ENCODE measurements at places on chromosomes 5 and 9.
A peak's percentile ranks its signal among the peaks of the same experiment; 100 is the strongest.

GRCh38 chr5:50962934-50963872 is 296.8 kb downstream of the PARP8 start:
- DNase-seq, result peak; percentile 78

DNA sequence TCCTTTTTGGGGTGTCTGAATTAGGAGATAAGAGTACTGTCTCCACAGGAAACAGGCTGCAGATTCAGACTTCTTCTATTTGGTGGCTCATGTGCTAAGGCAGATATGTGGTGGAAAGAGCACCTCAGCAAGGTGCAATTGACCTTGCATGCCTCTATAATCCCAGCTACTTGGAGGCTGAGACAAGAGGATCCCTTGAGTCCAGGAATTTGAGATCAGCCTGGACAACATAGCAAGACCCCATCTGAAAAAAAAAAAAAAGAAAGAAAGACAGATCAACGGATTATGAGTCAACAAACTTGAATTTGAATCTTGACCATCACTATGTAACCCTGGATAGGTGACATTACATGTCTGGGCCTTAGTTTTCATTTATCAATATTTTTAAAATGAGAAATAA is 44.4 kb downstream of the RFK start:
- no peak for DNase-seq

GRCh38 chr5:86070719-86071118 is 547.0 kb upstream of the COX7C start:
- DNase-seq, result no peak

GRCh38 chr9:87818308-87818707 is 64.4 kb upstream of the SPATA31E1 start:
- no peak for DNase-seq

- peak; percentile 75 for DNase-seq
These were observed 163.6 kb upstream of the SEMA6A start for GRCh38 chr5:116738239-116738614.

DNA sequence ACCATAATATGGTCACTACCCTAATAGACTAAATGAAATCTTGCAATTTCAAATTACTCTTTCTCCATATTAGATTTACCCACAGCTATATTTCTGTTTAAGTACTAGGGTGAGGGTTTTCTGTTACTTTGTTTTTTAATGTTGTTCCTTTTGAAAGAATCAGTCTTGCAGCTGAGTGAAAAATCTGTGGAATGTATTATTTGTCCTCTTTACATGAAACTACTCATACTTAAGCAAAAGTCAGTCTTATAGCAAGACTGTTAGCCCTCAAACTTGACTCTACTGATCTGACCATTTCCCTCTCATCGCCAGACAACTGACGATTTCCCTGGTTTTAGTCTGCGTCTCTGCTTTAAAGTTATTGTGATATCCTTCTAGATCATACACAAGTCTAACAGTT is 84.0 kb downstream of the PIK3R1 start:
- no peak for DNase-seq

- DNase-seq, result no peak
These were observed 243.4 kb downstream of the ARRDC3 start for GRCh38 chr5:91139572-91140200.

GRCh38 chr9:95092262-95093072 is 225.0 kb downstream of the FANCC start:
- no peak for DNase-seq

GRCh38 chr5:100469767-100470166 is 65.4 kb upstream of the FAM174A start:
- no peak for DNase-seq

GRCh38 chr5:65718576-65719310 is 3.2 kb downstream of the SGTB start:
- no peak for DNase-seq

- DNase-seq, result no peak
These were observed 48.5 kb downstream of the PLK2 start for GRCh38 chr5:58411372-58411771.

DNA sequence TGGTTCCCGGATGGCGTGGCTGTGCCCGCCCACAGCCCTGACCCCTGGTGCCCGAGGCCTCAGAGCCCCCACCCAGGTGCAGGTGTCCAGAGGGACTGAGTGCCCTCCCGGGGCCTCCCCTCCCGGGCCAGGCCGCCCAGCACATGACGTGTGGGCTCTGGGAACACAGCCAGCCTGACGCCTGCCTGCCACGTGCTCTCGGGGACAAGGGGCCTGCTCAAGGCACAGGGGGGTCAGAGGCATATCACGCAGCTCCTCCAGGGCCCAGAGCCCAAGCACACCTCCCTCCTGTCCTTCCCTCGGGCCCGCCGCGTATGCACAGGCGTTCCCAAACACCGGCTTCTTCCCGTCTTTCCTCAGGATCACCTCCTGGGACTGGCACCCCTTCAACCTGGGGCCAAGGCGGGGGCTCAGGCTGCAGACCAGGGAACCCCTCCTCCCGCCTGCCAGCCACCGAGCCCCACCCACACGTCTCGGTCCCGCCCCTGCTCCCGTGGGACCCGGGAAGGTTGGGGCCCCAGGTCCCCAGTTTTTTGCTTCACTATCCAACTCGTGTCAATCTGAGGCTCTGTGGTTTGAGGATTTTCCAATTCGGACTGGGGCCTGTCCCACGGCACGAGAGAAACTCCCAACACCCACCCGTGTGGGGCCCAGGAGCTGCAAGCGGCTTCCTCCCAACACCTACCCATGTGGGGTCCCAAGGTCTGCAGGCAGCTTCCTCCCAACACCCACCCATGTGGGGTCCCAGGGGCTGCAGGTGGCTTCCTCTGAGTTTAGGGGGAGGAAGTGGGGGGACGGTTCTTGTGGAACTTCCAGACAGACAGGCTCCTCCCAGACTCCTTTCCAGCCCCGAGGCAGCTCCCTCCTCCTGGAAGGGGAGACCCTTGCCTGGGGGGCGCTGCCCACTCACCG is 1.5 kb downstream of the LCN10 start:
- no peak for DNase-seq

DNA sequence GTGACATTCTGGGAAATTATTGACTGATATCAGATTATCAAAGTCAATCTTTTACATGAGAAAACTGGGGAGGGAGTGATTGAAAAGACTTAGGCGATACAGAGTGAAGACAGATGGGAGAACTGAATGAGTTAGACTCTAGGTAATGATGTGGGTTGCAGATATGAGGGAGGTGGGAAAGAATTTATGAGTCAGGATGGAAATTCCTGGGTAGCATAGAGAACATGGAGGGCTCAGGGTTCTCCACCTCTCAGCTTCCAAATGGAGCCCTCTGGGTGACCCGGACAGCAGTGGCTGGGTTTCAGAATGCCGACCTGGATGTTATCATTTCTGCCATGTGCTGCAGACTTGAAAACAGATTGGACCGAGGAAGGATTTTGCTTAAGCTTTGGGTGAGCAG is 75.4 kb upstream of the SHB start:
- no peak for DNase-seq

GRCh38 chr5:73822989-73823339 is 197.0 kb downstream of the ARHGEF28 start:
- DNase-seq, result peak; percentile 5

DNA sequence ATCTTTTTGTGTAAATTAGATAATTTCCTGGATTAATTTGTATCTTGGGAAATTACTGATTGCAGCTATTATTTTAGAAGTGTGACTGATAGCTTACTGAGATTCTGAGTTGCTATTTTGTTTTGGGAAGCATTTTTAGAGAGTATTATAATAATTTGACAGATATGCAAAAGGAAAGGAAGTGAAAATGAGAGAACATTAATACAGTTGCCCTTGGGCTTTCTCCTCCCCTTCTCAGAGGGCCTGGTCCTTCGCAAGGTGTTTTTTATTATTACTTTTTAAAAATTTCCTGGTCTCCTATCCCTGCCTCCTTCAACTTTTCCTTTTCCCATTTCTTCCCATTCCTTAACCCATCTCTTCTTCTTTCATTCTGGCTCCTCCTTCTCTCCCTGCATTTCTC is 32.6 kb downstream of the UBAP1 start:
- DNase-seq, result no peak

GRCh38 chr5:169426784-169427183 is 125.8 kb upstream of the SLIT3 start:
- DNase-seq, result no peak

DNA sequence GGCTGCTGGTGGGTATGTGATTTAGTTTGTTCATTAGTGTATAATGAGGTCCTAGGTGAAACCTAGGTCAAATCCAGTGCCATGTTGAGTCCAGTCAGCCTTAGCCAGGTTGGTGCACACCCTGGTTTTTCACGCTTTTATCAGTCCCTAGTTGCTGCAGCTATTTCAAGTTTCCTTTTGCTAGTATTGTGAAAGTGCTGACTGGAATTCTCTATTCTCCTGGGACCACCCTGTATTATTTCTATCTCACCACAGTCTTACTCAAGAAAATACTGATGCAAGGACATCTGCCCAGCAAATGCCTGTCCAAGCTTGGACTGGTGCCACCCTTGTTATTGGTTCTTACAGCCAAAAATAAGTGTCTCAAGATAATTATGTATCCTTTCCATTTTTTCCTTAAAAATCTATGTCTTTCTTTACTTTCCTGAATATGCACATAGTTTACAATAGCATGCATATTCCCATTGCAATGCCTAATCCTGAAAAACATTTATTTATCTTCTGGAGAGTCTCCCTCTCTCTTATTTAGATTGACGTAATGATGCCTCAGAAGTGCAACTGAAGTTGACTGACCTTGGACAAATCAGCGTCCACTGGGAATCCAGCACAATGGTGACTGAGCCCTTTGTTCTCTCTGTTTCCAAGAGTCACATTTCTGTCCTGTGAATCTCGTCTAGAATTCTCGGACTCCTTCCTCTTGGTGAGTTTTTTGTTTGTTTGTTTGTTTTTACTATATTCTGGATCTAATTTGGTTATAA is 1075.0 kb downstream of the CDH9 start:
- DNase-seq, result no peak

DNA sequence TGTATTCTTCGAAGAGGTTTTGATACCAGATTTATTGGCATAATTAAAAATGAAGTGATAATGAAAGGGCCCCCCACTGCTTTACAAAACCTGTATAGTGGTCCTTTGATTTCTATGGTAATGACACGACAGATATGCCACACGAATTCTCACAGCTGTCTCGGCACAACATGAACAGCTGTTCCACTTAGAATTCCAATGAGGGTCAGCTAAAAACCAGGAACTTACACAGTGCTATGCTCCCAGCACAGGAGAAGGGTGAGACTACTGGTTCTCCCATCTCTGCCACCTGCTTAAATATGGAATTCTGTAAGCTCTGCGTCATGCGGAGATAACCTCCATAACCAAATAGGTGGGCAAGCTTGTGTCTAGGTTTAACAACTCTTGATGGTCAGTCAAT is 183.0 kb upstream of the EFNA5 start:
- no peak for DNase-seq

- DNase-seq, result no peak
These were observed 31.9 kb upstream of the ATP6V1G1 start for GRCh38 chr9:114555696-114556095.

- no peak for DNase-seq
These were observed 115.3 kb downstream of the UBE2R2 start for GRCh38 chr9:33932078-33932807.

DNA sequence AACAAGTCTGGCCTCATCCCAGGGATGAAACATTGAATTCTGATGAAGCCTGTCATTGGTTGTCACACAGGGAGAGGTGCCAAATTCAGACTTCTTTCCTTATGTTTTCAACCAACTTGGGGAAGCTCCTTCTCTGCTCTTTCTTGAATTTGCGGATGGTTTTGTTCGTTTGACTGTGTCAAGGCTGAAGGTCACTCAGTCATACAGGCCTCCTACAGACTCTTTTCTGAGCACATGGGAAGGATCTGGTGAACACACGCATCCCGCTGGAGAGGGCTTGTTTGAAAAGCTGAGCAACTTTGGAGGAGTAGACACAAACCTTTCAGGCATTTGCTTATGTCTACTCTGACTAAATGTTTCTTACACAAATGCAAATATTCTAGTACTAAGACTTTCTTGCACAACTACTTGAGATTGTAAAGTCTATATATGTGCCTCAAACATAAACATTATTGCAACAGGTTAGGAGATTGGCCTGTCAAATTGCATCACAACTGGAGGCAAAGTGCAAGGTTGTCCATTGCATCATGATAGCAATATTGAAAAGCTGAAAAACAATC is 151.5 kb upstream of the NR3C1 start:
- DNase-seq, result no peak

- no peak for DNase-seq
These were observed 111.2 kb upstream of the IL12B start for GRCh38 chr5:159441441-159441840.

DNA sequence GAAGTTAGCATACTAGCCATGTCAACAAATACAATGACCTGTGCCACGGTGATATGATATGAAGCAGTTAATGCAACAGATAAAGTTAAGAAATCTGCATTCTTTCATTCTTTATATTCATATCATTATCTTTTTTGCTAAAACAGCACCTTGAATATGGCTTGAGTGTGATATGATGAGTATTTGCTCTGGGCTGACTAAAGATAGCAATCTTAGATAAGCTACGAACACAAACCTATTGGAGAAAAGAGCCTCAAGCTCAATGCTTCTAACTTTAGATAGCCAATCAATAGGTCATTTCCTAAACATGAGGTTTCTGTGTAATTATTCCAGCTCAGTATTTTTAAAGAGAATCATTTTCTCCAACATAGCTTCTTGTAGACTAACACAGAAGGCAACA is 61.7 kb downstream of the NR2F1 start:
- no peak for DNase-seq

- DNase-seq, result no peak
These were observed 7.7 kb upstream of the NFIB start for GRCh38 chr9:14321517-14322130.

DNA sequence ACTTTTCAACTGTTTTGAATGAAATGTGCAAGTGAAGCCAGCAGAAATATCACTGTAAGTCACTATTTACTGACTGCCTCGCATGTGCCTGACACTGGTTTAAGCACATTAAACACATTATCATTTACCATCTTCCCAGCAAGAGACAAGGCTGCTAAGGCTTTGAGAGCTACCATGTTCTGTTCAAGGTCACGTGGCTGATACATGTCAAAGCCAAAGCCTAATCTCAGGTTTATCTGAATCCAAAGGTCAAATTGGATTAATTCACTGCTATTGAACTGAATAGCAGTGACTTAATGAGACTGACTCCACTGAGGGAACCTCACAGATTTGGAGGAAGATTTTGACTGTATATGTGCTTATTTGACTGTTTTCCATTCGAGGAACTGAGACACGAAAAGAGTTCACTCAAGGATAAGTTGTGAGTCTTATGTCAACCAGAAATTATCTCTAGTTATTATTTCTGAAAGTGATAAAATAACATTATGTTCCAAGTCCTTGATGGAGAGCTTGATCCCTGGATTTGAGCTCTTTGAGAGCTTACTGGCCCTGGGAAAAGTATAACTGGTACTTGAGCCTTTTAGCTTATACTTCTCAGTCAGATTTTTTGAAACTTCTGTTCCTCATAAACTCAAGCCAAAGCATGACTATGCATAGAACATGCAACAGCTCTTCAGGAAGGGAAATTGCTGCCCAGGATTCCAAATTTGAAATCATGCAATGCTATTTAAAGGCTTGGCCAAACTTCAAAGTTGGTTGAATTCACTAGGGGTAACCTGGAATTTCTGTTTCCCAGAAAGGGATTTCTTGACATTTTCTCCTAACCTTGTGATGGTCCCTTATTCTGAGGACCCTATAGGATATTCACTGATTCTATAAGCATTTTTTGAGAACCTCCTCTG is 23.4 kb upstream of the ARHGAP26 start:
- DNase-seq, result no peak
